Stimulated activated CD8-positive, alpha-beta memory T cell treated with anti-CD3 and anti-CD28 coated beads, Interleukin-4, amount 100 ng/mL, for 24 hours (primary cell): ENCODE measurements at places on chromosomes 6 and 20.
A peak's percentile ranks its signal among the peaks of the same experiment; 100 is the strongest.

DNA sequence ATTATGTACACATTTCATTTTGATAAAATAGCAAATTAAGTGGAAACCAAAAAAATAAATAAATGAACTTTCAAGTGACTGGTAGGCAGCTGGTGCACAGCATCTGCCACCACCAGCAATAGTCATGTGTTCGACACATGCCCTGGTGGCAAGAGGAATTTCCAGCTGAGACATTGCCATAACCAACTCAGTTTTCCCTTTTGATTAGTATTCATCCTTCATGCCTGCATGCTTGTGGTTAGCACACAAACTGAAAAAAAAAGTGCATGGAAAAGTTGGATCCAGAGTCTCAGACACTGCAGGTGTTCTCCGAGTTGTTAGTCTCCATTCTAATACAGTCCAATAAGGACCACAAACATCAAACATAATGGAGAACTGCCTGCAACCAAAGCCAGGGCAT lies 156.0 kb upstream of the SOX4 start:
- no peak for DNase-seq

DNA sequence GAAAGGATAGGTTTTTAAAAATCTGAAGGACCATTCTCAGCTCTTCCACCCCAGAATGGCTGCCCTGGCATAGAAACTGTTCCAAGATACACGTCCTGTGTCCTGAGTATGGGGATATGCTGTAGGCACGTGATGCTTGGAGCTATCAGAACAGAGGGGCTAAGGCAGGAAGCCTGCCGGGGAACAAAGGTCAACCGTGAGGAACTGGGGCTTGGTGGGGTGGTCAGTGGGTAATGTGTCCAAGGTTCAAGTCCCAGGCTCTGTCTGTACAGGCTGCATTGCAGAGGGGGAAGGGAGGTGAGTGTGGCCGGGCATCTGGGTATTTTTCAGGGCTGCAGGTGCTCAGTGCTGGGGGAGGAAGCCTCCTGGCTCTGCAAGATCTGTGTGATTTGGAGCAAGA lies 479.6 kb upstream of the CHD6 start:
- no peak for DNase-seq

- DNase-seq: no peak
Measured at GRCh38 chr6:135306166-135306565, 125.1 kb downstream of the MYB start.

DNA sequence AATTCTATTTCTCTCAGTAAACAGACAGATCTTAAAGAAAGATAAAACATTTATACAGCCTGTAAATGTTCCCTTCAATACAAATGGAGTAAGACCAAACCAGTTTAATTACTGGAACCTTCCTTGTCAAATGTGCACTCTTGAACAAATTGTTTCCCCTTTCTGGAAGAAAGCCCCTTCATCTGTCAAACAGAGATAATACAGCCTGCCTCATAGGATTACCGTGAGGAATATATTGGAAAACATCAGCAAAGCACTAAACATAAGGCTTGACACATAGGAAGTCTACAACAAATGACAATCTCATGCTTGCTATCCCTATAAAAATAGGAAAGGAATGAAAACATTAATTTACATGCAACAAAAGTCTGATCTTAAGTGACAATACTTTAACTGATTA lies 173.8 kb downstream of the PTPRK start:
- DNase-seq: no peak

- DNase-seq: no peak
Measured at GRCh38 chr6:102686461-102686860, 1293.0 kb downstream of the GRIK2 start.

DNA sequence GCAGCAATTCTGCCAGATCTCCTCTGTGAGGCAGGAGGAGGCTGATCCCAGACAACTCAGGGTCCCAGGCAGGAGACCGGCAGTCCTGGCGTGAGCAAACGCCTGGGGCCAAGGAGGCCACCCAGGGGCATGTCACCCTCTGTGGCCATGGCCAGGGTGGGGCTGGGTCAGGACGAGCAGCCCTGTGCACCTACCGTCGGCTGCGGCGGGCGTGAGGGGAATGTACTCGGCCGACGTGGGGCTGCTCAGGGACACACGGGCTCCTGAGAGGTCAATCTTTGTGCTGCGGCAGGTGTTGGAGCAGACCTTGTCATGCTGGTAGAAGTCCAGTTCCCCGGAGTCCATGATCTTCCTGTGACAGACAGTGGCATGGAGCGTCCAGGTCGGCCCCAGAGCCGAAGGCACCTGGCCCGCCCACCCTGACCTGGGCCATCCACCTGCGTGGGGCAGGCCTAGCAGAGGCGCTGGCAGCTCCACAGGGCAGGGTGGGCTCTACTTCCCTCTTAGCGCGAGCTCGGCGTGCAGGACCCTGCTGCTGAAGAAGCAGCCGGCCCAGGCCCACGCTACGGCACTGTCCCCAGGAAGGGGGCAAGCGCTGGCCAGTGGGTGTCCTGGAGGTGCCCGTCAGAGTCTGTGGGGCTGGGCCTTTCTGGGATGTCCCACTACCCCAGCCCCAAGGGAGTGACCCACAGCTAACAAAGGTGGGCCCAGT lies 21.5 kb upstream of the HELZ2 start:
- DNase-seq: no peak

DNA sequence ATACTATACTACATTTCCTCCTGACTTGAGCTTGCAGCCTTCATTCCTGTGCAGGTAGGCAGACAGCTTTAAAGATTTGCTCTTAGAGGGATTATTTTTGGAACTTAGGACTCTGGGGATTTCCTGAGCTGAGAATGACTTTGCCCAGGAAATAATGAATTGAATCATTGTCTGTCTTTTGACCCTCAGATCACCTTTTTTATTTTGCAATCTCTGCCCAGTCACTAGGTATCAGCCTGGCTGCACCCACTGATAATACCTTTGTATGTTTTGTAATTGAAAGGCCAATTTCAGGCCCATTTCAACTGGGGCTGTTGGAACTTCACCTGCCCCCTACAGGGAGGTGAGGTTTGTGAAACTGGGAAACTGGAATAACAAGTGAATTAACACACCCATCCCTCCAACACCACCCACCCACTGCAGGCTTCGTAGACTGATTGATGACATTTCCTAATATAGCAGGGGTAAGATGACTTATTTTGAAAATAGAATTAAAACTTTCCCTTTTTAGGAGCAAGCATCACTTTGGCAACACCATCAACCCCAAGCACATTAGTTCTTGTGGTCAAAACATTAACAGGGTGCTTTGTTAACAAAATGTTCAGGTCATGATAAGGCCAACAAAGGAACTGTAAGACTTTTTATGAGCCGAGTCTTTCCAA lies 157.1 kb upstream of the CENPW start:
- DNase-seq: no peak

DNA sequence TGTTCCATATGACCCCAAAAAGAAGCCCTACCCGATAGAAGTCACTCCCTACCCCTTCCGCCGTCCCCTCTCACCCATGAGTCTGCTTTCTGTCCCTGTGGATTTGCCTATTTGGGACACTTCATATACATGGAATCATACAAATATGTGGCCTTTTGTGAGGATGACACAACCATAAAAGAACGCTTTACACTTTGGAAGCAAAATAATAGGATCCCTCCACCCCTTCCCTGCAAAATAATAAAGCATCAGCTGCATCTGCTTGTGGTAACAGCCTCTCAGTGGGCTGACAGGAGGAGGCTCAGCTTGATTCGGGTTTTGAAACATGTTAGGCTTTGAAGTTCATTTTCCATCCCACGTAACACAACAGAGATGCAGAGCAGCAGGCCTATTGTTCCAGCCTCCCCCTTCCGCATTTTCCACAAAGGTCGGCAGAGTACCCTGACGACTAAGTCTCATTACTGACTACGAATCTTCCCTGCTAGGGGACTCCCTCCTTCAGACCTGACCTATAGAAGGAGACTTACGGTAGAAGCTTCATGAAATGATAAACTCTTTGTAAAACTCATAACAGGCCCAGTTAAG lies 99.1 kb downstream of the ALDH8A1 start:
- DNase-seq: no peak

DNA sequence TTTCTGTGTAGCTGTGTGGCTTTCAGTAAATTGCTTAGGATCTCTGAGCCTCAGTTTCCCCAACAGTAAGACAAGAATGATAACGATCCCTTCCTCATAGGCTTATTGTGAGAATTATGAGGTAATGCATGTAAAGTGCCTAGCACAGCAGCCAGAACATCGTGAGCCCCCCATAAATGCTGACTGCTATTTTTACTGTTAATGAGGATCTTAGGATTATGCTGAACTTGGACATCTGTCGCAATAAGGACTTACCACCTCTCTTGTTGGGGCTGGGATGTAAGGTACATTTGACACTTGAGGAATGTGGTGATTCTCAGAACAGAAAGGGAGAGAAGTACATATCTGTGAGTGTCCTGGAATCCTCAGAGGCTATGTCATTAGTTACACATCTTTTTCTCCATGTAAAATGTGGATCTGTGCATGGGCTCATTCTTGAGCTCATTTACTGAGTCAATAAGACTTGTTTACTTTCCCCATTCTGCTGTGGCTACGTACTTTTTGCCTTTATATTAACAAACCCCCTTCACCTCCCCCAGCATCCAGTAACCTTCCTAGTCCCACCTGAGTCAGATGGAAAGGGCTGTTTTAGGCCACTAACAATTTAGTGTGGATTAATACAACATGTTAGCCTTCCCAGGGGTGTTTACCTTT lies 64.4 kb upstream of the PLEKHG1 start:
- DNase-seq: no peak

GRCh38 chr6:163876391-163876790 lies 461.9 kb downstream of the QKI start:
- DNase-seq: no peak

DNA sequence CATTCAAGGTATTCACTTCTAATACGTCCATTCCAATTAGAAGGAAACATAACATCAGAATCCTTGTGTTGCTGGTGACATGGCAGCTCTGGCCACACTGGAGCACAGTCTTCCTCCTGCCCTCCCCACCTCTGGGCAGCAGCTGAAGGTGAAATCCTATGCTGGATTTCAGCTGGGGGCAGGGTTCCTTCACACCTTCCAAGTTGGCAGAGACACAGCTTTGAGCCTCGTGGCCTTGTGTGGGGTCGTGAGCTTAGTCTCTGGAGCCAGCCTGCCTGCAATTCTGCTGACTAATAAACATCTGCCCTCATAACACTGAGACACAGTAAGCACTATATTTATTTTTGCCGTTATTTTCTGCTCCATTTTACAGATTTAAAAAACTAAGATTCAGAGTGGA lies 218.9 kb upstream of the RIN2 start:
- no peak for DNase-seq

- DNase-seq: no peak
Measured at GRCh38 chr20:62703853-62704228, 4.8 kb upstream of the NTSR1 start.

GRCh38 chr20:47577314-47577713 lies 75.6 kb downstream of the NCOA3 start:
- DNase-seq: no peak

DNA sequence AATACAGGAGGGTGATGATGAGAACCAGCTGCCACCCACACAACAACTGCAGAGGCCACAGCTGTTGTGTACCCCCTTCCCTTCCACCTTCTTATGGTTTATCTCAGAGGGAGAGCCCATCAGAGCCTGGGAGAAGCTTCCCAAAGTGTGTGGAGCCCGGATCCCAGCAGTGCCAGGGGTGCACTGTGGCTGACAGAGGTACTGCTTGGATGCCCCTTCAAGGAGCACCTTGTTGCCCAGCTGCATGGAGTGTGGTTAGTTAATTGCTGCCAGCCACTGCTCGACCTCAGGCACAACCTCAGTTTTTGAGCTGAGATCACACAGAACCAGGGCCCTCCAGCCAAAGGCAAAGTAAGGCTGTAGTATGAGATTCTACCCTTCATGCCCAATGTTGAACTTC lies 13.0 kb downstream of the PI3 start:
- no peak for DNase-seq

- DNase-seq: peak; percentile 25
Measured at GRCh38 chr6:168956884-168957730, 296.5 kb downstream of the THBS2 start.

- no peak for DNase-seq
Measured at GRCh38 chr20:49671433-49671832, 42.2 kb downstream of the B4GALT5 start.

DNA sequence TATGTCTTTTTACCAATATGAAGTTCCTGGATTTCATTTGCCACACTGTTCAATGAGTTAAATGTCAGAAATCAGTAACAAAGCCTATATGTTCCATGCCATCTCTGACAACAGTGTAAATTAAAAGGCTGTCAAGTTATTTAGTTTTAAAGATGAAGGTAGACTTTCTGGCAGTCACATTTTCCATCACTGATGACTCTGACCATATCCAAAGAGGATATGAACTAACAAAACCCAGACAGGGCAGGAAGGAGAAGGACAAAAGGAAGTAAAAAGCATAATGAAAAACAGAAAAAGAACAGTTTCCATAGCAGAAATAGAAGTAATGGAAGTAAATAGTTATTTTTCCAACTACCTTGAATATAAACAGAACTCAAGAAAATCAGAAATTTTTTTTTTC lies 242.3 kb downstream of the UBE3D start:
- DNase-seq: no peak

- no peak for DNase-seq
Measured at GRCh38 chr6:131382631-131383030, 190.4 kb upstream of the ARG1 start.

DNA sequence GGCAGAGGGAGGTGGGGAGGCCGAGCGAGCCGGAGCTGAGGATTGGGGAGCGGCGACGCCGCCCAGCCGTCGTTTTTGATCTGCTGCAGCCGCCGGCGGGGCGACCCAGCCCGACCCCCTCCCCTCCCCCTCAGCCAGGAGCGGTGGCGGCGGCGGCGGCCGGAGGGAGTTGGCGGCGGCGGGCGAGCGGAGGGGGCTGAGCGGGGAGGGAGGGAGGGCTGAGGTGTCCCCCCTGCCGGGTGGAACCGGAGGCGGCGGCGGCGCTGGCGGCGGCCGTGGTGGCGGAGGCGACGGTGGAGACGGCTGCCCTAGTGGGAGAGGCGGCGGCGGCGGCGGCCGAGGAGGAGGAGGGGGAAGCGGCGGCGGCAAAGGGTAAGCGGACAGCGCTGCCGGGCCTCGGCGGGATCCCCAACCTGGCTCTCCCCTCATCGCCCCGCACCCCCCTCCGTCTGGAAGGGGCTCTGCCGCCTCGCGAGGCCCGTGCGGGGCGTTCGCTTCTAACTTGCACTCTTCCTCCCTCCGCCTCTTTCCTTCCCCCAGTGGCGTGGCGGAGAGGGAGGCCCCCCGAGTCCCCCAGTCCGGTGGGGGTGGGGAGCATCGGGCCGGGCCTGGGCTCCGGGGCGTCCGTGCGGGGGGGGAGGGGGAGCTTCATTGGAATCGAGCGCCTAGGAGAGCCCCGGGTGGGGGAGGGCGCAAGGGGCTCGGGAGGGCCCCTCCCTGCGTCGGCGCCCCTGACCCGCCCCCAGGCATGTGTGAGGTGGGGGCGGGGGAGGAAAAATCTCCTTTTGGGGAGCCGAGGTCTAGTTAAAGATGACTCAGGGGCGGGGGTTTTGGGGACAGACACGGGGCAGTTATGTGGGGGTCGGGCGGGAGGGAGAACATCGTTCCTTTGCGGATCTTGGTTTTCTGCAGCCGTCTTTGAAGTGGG lies at the start of gene TAB2:
TSS of gene TAB2 (plus strand) at position 69 of the 928 bp plus-strand sequence. CDS start 52,286 bp downstream, outside the sequence.
- DNase-seq: peak; percentile 75
